Activated CD4-positive, alpha-beta T cell treated with anti-CD3 and anti-CD28 coated beads for 36 hours (primary cell): ENCODE measurements at places on chromosomes 2 and 18. TPM values are rescaled to one million over a fixed set of nuclear protein-coding genes. Genes with fewer than 3 reads are reported as not detected.

GRCh38 chr2:70725505-70725904 lies 42.5 kb downstream of the ADD2 start:
- no peak for DNase-seq

- no peak for DNase-seq
These were observed 68.9 kb upstream of the THOC1 start for GRCh38 chr18:336713-337112.

KCNG2 gene
- total RNA-seq, result not detected

DNA sequence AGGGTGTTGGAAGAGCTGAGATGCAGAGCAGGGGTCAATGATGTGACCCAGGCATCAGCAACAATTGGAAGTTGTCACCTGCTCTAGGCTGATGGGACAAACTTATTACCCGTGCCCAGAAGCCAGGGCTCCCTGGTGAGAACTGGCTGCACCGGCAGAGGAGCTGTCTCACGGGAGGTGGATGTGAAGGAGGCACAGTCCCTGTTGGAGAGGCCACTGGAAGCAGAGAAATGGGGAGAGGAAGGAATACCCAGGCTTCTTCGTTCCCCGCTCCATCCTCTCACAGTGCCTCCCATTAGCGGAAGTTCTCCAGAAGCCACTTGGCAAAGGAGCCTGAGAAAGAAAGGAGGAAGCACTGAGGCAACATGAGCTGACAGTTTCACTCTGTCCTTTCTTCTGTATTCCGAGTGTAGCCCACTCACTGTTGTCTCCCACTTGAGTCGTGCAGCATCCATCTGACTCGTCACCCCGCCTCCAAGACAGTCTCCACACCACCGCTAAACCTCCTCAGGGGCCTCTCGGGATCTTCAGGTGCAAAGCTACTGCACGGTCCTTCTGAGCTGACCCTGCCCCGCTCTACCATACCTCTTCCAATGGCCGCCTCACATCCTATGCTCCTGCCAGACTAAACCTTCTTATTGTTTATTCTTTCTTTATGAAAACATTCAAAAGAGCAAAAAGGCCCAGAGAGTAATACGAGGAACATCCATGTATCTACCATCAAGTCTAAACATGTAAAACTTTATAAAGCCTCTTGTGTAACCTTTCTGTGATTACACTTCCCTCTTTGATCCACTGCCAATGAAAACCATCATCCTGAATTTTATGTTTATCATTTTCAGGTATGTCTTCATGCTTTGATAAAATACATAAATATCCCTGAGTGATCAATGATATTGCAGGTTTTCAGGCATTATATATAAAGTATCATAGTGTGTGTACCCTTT lies 19.1 kb upstream of the AFTPH start:
- no peak for DNase-seq

ZSWIM2 gene
- total RNA-seq, result not detected

COLEC11 gene
- 0.37 TPM for total RNA-seq

PASK gene
- total RNA-seq, result 62.9 TPM

MYO3B gene
- total RNA-seq, result 1.2 TPM

GRCh38 chr2:144595686-144596072 lies 75.8 kb upstream of the ZEB2 start:
- DNase-seq, result no peak

DNA sequence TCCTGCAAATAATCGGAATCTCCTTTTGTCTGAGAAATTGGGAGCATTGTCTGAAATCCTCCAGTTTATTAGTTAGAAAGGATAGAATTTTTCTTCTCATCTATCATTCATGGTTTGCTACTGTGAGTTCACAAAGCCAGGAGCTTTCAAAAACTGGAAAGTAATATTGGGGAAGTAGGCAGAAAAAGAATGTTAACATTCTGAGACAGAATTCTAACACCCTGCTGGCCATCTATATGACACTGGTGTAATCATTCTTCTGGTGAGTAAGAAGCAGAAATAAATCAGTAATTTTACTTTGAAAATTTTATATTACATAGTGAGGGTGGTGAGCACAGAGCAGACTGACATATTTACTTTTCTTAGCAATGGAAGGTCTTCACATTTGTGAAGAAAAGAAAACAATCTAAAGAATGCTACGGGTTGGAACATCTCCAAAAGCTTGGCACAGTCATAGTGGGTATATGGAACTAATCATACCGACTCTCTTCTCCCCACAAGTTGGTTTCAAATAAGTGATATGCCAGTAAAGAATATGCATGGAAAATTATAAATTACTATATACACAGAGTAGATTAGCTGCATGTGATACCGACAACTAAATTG lies 344.9 kb downstream of the LPIN1 start:
- no peak for DNase-seq

DNA sequence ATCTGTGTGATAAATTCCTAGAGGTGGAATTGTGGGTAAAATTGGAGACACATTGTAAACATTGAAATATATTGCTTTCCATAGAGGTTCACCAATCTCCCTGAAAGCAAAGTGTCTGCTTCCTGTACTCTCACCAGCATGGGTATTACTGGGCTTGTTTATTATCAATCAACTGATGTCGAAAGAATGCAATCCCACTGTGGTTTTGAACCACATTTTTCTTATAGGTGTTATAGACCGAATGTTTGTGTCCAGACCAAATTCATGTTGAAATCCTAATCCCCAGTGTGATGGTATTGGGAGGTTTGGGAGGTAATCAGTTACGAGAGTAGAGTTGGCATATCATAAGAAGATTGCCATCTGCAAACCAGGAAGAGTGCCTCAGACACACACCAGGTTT lies 1212.4 kb downstream of the LRP1B start:
- DNase-seq, result no peak

KCNG3 gene
- 0.35 TPM for total RNA-seq

DNA sequence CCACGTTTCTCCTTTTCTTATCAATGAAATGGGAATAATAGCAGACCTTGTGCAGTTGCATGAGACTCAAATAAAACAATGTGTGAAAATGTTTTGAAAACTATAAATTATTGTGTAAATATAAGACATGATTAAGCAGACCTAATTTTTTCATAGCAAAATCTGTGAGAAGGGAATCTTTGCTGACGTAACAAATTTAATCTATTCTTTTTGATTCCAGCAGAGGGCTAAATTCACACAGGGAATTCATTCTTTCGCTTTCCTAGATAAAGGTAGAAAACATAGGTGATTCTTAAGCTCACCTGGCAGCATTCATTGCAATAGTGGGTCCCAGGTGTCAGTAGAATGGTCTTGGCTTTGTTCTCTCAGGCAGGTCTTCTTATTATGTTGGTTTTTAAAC lies 450.0 kb upstream of the GCFC2 start:
- DNase-seq, result no peak

GRCh38 chr2:237421542-237422116 lies 7.7 kb upstream of the COL6A3 start:
- peak; percentile 90 for DNase-seq

HOXD11 gene
- total RNA-seq, result not detected

DNA sequence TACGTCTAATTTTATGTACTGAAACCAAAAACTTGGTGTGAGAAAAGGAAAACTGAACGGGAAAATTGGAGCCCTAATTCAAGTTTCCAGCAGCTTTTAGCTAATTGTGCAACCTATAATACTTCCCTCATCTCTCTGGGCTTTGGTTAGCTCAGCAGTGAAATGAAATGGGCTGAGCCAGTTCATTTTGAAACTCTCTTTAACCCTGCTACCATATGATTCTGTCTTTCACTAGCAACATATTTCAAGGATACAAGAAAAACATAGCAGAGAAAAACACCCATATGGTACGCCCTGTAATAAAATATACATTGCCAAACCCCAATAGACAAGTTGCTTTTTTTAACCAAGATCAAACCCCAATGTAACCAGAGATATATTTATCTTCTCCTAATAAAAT lies 799 bp downstream of the SYT4 start:
- DNase-seq, result no peak

DNA sequence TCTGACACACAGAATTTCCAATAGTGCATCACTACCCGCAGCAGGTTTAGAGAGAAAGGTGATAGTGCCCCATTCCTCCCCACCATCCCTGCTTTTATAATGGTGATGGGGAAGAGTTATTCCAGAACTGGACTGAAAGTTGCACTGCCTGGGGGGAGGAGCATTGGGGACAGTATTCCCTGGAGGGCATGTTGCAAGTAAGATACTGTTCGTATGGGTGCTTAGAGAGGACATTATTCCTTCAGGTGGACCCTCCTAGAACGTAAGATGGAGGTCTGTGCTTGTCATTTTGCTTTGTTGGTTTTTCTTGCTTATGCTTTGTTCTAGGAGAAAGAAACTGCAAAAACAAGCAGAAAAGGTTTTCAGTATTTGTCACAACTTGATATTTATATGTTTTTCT lies 23.7 kb downstream of the MRPS9 start:
- DNase-seq, result no peak

DNA sequence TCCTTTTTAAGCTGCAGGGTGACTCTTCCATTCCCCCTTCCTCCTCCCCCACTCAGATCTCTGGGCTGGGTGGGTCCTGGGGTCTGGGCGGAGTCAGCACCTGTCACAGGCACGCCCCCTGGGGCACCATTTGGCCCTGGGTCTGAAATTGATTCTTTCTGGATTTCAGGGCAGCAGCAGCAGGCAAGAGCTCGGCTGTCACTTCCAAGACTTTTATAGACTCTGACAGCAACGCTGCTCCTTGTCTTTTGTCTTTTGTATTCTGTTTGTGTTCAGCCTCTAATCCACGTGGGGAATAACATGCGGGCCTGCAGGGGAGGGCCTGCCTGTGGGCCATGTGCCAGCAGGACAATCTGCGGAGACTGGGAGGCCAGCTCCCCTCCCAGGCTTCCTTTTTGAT lies 3.9 kb downstream of the BOD1L2 start:
- DNase-seq, result no peak

AKAIN1 gene
- not detected for total RNA-seq

DNA sequence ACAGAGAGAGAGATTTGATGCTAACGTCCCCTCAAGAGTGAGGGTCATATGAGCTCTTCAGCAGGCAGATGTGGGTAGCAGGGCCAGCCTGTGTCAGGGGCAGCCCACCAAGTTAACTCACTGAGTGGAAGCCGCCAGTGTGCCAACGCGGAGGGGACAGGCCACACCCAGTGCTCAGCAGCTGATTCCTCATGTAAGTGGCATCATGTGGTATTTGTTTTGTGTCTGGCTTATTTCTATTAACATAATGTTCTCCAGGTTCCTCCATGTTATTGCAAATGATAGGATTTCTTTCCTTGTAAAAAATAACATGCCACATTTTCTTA lies 4.0 kb downstream of the IMP4 start:
- DNase-seq, result no peak

DNA sequence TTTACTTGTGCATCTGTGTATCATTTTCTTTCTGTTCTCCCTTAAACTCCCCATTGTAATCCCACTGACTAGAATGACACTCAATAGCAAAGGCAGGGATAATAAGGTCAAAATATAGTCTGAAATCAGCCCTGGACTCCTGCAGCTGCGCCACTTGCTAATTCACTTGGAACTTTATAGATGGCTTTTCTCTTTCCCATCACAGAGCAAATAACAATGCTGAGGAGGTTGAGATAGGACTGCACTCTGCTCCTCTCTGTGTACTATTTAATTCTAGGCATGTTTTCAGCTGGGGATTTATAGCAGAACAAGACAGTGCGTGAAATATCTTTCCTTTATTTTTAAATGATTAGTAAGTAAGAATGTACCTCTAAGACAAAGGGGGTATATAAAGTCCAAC lies 324.2 kb downstream of the LNPK start:
- no peak for DNase-seq

GRCh38 chr2:27115519-27115918 lies 3.4 kb downstream of the CGREF1 start:
- no peak for DNase-seq

B3GNT7 gene
- total RNA-seq, result not detected

- no peak for DNase-seq
These were observed 79.8 kb upstream of the CAVIN2 start for GRCh38 chr2:191926671-191927070.

GRCh38 chr2:194610297-194610696 lies 1046.7 kb upstream of the SLC39A10 start:
- DNase-seq, result no peak

GKN2 gene
- total RNA-seq, result not detected

DNA sequence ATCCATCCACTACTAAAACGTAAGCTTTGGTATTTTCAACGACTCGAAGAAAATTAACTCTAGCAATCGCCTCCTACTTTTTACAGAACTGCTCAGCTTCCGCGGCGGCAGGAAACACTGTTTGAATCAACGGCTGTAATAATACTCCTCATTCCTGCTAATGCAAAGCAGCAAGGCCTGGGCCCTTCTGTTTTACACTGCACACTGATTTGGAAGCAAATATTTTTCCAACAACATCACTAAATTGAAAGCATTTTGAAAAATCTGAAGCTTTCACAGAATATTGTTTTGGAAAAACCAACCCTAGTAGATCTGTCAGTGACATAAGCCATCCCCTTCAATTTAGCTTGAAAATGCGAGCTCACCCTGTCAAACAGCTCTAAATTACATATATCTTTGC lies 261.2 kb downstream of the TXNL1 start:
- DNase-seq, result no peak

GRCh38 chr18:80068571-80069272 lies 34.5 kb downstream of the RBFA start:
- no peak for DNase-seq

CXCR4 gene
- 89.3 TPM for total RNA-seq

- no peak for DNase-seq
These were observed 32.9 kb downstream of the FAP start for GRCh38 chr2:162210385-162210784.

GRCh38 chr18:58552057-58552461 lies 76.8 kb downstream of the ALPK2 start:
- peak; percentile 56 for DNase-seq

GRCh38 chr2:119339562-119339923 lies 27.1 kb downstream of the C2orf76 start:
- DNase-seq, result no peak

GRCh38 chr2:63780518-63781155 lies 61.1 kb upstream of the UGP2 start:
- no peak for DNase-seq

GRCh38 chr2:176328149-176328548 lies 58.9 kb downstream of the MTX2 start:
- no peak for DNase-seq

DNA sequence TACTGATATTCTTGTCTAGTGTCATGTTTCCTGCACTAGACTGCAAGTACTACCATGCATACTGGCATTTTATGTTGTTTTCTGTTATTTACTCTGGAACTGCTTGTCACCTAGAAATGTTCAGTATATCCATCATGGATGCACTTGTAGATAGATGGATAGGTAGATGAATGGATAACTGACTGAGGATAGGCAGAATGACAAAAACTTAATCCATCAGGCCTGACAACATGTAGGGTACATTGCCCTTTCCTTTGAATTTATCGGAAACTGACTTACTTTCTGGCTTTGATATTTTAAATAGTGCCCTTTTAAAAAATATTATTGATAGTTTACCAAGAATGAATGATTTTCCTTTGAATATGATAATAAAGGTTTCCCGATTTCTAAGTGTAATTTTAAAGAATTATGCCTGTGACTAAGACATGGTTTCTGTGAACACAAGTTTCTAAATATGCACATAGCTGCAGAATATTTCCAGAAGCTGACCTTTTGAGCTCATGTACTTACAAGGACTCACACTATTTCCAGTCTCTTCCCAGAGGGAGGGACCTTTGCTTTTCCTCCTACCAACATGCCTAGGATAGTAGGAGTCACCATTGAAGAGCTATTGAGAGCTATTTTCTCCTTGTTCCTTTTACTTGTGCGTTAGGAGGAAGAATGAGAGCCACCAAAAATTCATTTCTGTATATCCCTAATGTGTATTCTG lies 81.3 kb downstream of the ANKRD12 start:
- DNase-seq, result no peak
